Esophagus muscularis mucosa (tissue), 4 donors: ENCODE measurements at places on chromosomes 16 and 17. TPM values are rescaled to one million over a fixed set of nuclear protein-coding genes. Genes with fewer than 3 reads are reported as not detected.

DNA sequence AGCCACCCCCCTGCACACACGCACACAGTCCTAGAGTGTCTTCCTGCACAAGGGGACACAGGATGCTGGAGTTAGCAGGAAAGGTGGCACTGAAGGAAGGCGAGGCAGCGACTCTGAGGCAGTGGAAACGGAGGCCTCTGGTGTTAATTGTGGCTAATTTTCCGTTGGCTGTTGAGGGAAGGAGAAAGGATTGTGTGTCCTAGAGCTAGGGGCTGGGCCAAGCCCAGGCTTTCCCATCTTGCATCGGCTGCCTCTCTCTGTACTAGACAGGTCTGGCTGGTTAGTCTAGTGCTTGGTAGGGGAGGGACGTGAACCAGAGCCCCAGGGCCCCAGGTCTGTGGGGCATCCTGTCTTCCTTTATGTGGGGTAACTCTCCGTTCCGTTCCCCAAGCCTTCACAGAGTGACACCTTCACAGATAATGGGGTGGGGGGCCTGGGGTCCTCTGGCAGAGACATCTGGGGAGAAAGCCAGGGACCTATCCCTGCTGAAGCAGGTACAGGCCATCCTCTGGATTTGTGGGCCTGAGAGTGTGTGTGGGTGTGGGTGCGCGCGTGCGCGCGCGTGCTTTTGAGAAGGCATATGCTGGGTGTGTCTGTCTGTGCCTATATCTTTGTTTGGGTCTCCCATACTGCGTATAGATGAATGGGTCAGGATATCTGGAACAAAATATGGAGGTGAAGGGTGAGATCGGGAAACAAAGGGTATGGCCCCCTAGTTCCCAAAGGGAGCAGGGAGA, at the start of gene CHD3:
Gene CHD3, plus strand, starts transcription at position 606 of the 737 bp plus-strand sequence. CDS start 212 bp downstream, outside the sequence.
- no peak for DNase-seq

DNA sequence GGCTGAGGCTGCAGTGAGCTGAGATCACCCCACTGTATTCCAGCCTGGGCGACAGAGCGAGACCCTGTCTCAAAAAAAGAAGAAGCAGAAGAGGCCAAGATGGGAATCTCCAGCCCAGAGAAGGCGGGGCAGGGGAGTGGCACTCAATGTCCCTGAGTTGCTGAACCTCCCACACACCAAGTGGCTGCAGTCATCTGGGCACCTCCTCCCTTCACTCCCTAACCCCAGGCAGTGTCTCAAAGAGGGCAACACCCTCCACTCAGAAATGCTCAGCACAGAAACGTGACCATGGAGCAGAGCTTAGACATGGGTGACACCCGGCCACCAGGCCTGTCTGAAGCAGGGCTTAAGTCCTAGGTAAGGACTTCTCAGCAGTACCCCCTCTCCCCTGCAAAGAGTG, 36.3 kb upstream of the BCAR1 start:
- DNase-seq, result no peak

- no peak for DNase-seq
These were observed 313.3 kb upstream of the XYLT1 start for GRCh38 chr16:17784073-17784472.

DNA sequence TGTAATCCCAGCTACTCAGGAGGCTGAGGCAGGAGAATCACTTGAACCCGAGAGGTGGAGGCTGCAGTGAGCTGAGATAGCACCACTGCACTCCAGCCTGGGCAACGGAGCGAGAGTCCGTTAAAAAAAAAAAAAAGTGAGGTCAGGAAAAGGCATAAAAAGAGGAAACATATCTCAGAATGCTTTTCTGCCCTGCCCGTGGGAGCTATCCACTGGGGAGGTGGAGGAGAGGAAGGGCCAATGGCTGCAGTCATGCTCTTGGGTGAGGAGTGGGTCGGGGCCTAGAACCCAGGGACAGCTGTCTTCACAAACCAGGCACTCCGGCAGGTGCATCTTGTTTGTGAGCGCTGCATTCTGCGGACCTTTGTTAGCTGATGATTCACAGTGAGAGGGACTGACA, 60.0 kb upstream of the CDC42EP4 start:
- no peak for DNase-seq

DNA sequence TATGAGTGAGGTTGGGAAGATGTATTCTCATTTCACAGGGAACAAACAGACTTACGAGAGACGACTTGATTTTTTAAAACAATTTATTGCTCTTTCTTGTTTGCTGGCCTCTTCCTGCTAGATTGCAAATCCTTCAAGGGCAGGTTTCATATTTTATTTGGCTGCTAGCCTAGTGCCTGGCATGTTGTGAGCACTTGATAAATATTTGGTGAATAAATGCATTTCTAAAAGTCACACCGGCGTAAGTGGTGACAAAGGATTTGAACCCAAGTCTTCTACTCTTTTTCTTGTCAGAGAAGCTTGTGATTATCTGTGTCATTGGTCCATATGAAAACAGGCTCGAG, 1.4 kb downstream of the WWP2 start:
- no peak for DNase-seq

GRCh38 chr16:11056993-11057649, 112.8 kb downstream of the CLEC16A start:
- DNase-seq, result no peak

GRCh38 chr17:50034498-50035364, 21.2 kb upstream of the ITGA3 start:
- no peak for DNase-seq

- no peak for DNase-seq
These were observed 9.1 kb downstream of the CEP20 start for GRCh38 chr16:15879255-15879811.

The PLA2G10 gene
- not detected for total RNA-seq

The HS3ST4 gene
- total RNA-seq, result not detected

The GIT1 gene
- total RNA-seq, result 47.3 TPM
